ENCODE measurements at places on chromosomes 5 and 9.

DNA sequence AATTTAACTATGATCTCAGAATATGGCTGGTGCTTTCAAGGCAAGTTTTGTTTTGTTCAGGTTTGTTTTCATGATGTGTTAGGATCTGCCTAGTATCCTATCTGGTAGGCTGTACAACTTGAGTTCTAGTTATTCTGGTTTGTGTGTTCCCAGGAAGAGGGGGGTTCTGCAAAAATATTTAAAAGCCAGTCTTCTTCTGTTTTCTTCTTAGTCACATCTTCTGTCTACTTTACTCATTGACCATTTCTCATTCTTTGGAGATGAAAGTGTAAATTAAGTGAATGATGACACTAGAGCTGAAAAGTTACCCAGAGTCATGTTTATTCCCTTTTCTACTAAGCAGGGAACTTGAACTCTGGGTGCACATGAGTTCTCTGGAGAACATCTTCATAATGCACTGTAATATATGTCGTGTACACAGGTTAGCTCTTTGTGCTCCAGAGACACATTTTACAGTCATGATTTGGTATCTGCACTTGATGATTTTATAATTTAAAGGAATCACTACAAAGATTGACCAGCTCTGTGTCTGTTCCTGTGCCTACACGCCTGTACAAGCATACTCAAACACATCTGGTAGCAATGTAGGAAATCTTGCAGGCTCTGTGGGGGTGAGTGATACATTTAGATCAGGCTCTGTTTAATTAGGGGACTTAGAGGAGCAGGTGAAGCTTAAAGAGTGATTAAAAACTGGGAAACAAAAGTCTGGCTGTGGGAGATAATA lies 5.0 kb downstream of the SMAD5 start:
- DNase-seq = no peak

DNA sequence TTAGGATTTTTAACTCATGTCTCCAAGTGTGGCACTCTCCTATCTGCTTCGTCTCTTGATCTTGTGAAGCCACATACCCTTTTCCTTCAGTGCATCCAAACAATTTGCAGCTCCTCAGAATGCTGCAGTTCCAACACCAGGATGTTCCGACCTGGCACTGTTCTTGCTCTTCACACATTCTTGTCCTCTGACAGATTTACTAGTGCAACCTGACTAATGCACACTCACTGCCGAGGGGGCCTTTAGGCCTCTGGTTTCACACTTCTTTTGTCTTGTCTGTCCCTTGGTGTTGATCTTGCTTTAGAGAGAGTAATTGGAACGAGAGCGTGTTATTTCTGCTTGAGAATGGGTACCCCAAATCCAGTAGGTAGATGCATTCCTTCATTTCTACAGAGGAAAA lies 15.0 kb downstream of the ARHGAP26 start:
- DNase-seq = no peak

- DNase-seq = no peak
Observed at GRCh38 chr5:90119531-90119971, 290.0 kb downstream of the CETN3 start.

DNA sequence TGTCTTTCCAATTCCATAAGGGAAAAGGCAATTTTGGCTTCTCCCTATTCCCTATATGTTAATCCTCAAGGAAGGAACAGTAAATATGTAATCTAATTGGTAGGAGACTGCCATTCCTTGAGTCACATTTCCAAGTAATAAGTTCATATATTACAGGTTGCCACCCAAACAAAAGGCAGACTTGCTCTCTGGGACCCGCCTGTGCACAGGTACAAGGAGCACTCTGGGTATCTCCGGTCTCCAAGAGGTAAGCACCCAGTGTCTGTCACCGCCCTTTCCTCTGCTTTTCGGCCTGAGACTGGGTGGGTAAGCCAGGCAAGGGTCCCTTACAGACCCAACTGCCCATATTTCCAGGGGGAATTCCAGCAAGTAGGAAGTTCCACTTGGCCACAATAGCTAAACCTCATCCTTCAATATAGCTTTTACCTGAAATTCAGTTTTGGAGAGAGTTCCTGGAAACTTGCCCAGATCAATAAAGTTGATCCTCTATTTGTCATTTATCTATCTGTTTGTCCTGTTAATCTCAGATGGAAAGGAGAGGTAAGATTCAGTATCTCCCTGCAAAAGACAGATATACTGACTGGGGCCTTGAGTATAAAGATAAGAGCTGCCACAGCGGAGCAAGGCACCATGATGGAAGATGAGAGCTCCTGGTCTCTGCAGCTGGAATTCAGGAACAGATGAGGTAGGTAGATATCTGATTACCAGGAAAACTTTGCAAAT lies 81.8 kb downstream of the SUSD1 start:
- DNase-seq = no peak

GRCh38 chr5:68074633-68075032 lies 140.9 kb upstream of the PIK3R1 start:
- DNase-seq = no peak

DNA sequence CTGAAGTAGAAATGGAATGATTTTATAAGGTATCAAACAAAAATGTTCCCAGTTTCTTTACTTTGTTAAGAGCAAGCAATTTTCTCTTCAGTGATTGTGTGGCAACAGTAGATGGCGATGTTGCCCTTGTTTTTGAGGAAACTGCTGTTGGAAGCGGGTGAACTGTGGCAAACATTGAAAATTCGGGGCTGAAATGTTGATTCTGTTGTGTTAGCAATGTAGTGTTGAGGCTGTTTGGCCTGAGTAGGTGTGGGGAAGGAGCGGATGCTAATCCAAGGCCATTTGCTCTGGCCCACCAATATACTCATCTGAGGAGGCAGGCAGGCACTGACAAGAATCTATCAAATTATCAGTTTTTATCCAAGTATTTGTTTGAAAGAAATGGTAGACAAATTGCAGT lies 129.8 kb downstream of the SLC12A2 start:
- peak; percentile 75 for DNase-seq

GRCh38 chr9:17160327-17160726 lies 25.5 kb downstream of the CNTLN start:
- DNase-seq = no peak

DNA sequence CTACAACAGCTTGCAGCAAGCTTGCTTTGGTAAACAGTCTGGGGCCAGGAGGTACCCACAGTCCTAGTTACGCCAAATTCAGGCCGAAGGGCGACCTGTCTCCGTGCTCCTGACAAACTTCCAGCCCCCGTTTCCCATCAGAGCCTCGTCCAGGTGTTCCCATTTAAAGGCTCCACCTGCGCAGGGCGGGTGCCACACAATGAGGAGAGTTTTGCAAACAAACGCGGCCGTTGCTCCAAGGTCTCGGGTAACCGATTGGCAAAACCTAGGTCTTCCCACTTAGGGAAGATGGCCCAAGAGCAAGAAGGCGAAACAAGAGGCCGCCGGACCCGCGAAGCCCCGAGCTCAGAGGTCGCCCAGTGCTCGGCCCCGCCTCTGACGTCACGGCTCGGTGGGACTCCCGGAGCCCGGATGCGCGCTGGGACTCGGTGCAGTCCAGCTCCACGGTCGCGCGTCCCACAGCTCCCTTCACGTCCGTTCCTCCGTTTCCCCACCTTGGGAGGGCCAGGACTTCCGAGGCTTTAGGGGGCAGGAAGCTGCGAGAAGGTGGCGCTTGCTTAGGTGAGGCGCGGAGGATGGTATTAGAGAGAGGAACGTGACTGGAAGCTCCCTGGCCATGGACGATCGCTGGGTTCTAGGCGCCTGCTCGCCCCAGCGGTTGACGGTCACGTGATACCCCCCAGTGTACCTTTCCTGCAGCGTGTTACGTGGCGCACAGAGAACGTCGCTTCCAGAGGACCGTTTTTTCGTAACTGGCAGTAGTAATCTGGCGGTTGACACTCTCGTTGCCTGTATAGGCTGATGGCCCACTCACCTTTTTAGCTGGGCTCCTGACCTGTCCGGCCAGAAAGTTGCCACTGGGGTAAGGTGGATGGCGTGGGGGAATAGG lies 41.8 kb upstream of the KDM4C start:
- peak; percentile 63 for DNase-seq

DNA sequence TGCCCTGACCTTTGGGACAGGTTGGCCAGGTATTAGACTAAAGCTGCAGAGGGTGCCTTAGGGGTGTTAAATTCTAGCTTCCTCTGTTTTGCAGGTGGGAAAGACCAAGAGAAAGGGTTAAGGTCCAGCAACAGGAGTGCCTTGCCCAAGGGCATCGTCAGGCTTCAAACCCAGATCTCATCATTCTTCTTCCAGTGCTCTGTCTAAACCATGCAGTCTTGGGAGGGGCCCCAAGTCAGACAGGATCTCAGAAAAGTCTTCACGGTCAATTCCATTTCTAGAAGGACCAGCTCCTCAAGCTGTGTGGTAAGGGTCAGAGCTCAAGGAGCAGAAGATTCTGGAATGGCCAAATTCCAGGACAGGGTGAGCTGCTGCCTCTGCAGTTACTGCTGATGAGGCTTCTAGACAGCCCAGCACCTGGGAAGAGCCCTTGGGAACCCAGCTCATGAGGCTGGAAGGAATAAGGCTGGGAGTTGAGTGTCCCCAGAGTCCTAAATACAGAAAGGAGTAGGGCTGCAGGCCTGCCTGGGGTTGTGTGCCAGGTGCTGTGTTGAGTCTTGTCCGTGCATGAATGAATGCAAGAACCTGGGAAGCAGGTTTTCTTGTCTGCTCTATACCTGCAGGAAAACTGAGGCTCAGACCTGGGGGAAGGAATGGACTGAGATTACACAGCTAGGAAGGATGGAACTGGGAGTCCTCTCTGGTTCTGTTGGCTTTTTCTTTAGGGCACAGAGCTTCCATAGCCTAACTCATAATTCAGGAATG lies 69.3 kb downstream of the WWC1 start:
- no peak for DNase-seq

GRCh38 chr9:33638391-33638915 lies 114.4 kb downstream of the ANKRD18B start:
- DNase-seq = no peak

GRCh38 chr9:95585824-95586223 lies 69.1 kb upstream of the PTCH1 start:
- no peak for DNase-seq

DNA sequence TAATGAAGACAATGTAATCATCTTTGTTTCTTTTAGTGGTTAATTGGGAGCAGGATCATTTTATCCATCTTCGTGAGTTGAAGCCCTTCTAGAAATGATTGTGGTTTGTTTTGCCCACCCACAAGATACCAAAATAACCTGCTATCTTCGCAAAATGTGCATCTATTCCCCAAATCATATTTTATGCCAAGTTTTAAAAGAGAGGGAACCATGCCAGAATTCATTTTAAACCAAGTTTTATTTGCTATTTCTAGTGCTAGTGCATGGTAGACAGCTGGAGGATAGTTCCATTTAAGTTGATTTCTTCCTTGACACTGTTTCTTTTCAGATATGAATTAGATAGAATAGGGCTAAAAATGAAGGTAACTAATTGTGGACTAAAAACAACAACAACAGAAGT lies 104.2 kb downstream of the RAB3C start:
- no peak for DNase-seq

DNA sequence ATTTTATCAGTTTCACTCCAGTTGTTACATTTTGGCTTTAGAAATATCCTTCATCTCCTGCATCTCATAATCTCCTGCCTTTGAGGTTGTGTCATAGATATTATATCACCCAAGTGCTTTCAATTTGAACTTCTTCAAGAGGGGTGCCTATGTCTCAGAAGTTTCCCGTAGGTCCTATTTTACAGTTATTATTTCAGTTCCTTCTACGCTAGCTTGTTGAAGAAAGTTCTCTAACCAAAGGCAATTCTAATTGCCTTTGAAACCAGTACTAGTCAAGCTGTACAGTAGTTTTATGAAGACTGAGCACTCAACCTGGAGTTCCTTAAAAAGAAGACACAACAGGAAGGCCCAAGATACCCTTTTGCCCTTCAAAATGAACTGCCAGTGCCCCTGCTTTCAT lies 116.4 kb downstream of the ZCCHC7 start:
- no peak for DNase-seq

- peak; percentile 69 for DNase-seq
Observed at GRCh38 chr9:136848393-136849037, 694 bp upstream of the PHPT1 start.

- DNase-seq = no peak
Observed at GRCh38 chr9:34456746-34457145, 1.6 kb downstream of the FAM219A start.

DNA sequence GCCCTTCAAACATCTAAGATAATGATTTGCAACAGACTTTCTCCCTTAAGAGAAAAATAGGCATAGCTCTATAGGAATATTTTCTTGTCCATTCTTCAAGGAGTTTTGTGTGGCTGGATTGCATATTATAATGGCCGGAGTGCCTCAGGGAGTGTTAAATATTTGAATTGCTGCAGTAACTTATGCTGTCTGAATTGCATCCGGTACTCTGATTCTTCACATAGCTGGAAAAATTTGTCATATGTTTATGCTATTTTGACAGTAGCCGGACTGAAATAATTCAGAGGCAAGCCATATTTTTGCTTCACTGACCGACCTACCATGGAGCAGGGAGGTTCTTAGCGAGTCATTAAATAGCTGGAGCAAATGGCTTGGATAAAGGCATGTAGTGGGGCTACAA lies 621.0 kb downstream of the ACTL7B start:
- DNase-seq = no peak

DNA sequence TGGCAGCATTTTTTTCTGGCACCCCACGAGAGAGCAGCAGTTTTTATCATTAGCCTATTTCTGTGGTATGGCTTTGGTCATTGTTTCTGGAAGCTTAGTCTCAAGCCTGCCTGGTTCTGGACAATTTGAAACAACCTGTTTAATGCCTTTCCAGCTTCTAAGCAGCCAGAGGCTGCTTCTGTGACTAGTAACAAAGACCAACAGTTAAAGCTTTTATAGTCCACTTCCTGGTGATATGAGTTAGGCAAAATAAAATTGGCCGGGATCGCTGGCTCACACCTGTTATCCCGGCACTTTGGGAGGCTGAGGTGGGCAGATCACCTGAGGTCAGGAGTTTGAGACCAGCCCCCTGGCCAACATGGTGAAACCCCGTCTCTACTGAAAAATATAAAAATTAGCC lies 24.0 kb downstream of the LYRM7 start:
- no peak for DNase-seq

GRCh38 chr5:102481054-102481715 lies 17.6 kb downstream of the SLCO6A1 start:
- no peak for DNase-seq

DNA sequence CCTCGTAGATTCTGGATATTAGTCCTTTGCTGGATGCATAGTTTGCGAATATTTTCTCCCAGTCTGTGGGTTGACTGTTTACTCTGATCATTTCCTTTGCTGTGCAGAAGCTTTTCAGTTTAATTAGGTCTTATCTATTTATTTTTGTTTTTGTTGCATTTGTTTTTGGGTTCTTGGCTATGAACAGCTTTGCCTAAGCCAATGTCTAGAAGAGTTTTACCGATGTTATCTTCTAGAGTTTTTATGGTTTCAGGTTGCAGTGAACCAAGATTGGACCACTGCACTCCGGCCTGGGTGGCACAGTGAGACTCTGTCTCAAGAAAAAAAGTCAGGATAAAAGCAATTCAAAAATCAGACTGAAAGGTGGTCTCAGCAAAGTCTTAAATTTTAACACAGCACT lies 188.5 kb downstream of the EPB41L4A start:
- DNase-seq = no peak

DNA sequence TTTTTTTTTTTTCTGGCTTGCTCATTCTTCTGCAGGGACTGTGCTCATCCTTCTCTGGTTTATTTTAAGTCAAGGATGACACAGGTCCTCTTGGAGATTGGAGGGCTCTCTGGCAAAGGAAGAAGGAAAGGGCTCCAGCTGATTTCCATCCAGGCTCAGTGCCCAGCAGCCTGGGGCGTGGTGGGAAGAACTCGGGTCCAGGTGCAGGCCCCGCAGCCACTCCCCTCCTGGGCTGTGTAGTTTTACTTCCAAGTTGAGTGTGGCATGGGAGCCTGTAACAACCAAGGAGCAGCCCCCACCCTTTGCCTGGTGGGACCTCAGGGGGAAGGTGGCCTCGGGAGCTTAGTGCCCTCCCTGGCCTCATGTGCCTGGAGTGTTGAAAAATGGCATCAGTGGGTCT lies 58.9 kb downstream of the ANKRD33B start:
- DNase-seq = no peak

- DNase-seq = no peak
Observed at GRCh38 chr5:107090506-107090905, 580.2 kb downstream of the EFNA5 start.

Measured in femur (tissue), 1 donor.